ENCODE measurements at places on chromosomes 16 and 17.
A peak's percentile ranks its signal among the peaks of the same experiment; 100 is the strongest.

DNA sequence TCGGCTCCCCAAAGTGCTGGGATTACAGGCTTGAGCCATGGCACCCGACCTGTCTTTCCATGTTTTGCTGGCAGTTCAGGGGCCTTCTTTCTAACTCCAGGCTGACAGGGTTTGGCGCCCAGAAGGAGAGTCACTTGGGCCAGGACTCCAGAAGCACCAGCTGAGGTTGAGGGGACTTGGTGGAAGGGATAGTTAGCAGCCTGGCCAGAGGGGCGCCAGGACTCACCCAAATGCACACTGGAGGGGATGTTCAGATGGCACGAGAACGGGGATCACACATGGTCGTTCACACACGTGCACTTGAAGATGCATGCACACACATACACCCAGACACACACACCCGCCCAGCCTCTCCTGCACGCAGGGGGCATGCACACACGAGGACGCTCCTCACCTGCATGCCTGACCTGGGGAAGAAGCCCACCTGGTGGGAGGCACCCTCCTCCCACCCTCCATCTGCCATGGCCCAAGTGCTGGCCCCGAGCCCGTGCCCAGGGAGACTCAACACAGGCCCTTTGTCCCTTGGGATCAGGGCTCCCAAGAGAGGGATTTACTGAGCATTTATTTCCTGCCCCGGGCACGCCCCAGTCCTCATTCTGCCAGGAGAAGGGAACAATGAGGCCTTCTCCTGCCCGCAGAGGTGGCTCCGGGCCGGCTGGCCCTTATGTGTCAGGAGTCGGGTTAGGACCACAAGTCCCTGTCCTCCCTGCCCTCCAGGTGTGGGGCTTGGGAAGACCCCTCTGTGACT, 2.3 kb upstream of the PRSS21 start:
- DNase-seq = no peak

GRCh38 chr17:72872396-72872795, 220.1 kb downstream of the SLC39A11 start:
- DNase-seq = no peak

GRCh38 chr16:72961863-72962262, 86.1 kb downstream of the ZFHX3 start:
- no peak for DNase-seq

DNA sequence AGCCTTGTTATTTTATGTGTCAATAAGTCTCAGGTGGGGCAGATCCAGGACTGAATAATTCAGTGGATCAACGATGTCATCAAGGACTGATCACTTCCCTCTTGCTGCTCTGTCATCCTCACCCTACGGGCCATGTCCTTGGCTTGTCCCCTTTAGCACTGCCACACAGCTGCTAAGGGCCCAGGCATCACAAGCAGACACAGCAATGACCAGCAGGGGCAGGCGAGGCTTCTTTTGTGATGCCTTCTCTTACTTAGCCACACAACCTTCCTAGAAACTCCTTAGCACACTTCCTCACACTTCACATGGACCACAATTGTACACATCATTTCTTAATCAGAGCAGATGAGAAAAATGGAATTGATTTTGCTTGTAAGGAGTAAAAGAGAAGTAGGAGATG, 356.3 kb upstream of the SOX9 start:
- peak; percentile 67 for DNase-seq

DNA sequence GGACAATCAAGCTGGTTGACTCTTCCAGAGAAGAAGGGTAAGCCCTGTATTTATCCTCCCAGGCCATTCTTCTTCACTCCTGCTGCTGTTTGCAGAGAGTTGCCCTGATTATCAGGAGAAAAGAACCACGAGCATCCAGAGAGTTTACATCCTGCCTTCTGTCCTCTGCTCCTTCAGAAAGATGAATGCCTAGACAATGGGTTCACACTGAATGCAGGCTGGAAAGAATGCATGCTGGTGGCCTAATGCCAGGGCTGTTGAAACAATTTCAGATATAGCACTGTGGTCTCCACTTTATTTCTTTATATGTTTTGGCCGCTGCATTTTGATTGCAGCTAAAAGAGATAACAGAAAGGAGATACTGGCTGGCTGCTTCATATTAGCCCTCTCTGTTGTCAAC, 21.2 kb upstream of the HAS3 start:
- no peak for DNase-seq

GRCh38 chr17:65552214-65552613, 9.2 kb downstream of the AXIN2 start:
- DNase-seq = no peak

DNA sequence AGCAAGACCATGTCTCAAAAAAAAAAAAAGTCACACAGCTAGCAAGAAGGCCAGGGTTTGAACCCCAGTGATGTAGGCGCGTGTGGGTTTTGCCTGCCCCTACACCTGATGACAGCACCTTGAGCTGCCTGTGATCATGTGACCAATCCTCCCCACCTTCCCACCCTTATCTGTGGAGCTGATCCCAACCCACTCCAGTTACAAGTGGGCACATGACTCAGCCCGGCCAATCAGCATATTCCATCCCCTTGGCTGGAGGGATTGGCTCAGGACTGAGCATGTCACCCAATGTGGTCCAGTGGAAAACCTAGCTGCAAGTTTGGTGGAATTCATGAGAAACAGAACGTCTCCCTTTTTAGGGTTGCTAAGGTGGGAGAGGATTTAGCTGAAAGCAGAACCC, 6.6 kb downstream of the TMEM114 start:
- DNase-seq = peak; percentile 33

- DNase-seq = no peak
These were observed 58.7 kb downstream of the KLHDC4 start for GRCh38 chr16:87707097-87707496.

- no peak for DNase-seq
These were observed 64.1 kb upstream of the TRAP1 start for GRCh38 chr16:3781421-3781820.

DNA sequence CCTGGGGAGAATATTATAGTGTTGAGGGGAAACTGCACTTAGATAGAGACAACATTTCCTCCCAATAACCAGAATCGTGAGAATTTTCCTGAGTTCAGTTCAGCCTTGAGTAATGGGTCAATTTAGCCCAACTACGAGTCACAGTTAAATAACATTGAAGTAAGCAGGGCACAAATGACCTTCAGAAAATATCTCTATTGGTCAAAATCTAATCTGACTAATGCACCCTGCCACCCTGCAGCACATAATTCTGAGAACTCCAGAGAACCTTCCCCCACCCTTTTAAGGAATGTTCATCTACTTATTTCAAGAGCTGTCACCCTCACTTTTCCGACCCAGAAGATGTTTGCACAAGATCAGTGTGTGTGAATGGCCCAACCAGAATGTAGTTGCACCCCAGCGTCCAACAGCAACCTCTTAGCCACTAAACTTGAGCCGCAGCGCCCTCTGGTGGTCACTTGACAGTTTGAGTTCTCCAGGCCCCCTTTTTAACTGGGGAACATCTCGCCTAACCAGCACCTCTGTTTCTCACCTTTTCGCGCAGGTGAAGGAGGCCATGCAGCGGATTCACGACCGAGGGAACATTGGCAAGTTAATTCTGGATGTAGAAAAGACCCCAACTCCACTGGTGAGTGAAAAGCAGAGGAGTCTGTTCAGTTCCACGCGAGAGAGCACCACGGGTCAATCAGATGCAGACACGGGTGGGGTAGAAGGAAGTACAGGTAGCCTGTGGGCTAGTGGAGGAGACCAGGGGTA, 50.9 kb upstream of the CLEC3A start:
- peak; percentile 73 for DNase-seq

DNA sequence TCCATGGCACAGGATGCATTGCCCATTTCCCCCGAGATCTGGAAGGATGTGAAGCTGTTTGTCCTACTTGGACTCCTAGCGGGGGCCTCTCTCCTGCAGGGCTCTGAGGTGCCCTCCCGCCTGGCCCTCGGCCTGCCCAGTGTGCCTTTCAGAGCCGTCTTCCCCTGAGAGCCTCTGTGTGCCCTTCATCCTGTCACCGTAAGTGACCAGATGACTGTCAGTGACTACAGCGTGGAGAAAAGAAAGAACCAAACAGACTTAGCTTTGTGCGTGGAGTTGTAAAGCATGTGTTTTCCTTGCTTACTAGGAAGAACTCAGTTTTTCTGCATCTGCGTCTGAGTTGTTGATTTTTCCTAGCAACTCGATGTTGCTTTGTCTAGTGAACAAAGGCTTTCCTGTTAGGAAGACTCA, 56.1 kb downstream of the BANP start:
- DNase-seq = no peak

- DNase-seq = no peak
These were observed 488.1 kb downstream of the XYLT1 start for GRCh38 chr16:16982614-16983013.

- DNase-seq = no peak
These were observed 9.5 kb upstream of the KRT19 start for GRCh38 chr17:41537614-41537954.

- no peak for DNase-seq
These were observed 28.0 kb downstream of the CUEDC1 start for GRCh38 chr17:57927048-57927723.

DNA sequence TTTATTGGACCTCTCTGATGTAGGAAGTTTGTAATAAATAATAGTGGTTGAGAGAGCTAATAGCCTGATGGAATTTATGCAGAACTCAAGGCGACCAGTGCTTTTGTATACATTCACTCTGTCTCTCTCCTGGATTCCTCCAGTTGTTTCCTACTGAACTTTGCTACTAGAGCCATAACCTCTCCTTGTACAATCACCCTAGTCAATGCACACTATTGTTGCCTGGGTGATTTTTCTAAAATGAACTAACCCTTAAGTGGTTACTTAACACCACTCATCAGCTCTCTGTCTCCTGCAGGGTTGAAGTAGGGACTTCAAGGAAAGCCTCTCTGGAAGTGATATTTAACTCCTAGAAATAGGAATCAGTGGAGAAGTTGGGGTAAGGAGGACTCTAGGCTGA, 9.7 kb downstream of the PHKB start:
- no peak for DNase-seq

- no peak for DNase-seq
These were observed 22.1 kb downstream of the TMEM114 start for GRCh38 chr16:8568231-8568617.

GRCh38 chr16:30875871-30876801, 17.7 kb downstream of the BCL7C start:
- no peak for DNase-seq

Measured in HEK293T (cell line).